Astrocyte (in vitro differentiated cells and primary cell): ENCODE measurements at places on chromosomes 12 and 14.

DNA sequence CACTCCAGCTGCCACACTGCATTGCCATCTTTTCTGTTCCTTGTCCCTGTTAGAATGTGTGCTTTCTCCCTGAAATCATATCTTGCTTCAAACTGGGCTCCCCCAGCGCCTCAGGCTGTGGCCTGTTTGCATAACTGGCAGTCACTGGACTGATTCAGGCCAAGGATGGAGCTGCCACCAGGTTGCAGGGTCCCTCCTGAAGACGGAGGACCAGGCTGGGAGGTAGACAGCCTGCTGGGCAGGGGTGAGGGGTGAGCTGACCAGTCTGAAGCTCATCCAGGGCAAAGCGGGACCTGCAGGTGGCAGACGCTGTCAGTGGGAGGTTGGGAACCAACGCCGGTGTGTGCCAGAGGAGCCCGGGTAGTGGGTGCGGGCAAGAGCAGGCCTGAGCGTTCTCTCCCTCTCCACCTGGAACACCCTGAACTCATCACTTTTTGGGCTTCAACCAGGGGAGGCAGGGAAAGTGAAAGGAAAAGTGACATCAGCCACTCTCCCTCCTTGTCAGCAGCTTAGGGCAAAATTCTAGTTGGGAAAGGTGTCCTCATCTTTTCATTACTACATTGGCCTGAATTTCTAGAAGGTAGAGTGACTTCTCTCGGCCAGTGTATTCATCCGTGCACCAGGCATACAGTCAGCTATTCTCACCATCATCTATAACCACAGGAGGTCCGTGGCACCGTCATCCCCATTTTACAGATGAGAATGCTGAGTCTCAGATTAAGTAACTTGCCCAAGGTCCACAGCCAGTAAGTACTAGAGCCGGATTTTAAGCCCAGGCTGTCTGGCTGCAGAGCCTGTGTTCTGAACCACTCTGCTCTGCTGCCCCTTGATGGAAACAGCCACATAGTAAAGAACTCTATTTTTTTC lies 219.1 kb downstream of the SLC41A2 start:
- no peak for DNase-seq

DNA sequence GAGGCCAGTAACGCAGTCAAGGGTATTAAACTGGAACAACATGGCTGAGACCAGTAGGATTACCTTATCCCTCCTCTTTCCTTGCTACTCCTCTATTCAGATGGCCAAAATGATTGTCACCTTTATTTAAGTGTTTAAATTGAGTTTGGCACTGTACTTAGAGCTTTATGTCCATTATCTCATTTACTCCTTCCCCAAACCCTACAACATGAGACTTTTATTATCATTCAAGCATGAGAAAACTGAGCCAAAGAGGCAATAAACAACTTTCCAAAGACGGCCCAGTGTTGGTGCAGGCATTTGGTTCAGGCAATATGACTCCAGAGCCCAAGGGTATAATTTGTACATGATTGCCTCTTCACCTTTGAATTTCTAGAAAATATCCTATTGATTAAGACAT lies 370.9 kb upstream of the KITLG start:
- DNase-seq = no peak

DNA sequence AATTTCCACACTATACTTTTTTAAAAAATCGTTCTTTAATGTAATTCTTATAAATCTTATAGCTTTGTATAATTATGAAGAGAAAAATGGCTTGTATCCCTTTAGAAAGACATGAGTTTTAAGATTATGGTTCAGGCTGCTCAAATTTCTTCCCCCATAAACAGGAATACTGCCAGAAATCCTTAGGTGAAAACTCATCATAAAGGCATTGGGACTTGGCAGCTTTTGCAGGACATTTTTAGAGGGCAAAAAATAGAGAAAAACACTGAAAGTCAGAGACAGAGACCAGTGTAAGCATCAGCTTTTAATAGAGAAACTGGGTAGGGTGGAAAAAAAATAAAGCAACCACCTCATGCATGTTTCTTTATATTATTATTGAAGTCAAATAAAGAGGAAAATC lies 29.1 kb downstream of the LRRK2 start:
- peak; percentile 54 for DNase-seq

DNA sequence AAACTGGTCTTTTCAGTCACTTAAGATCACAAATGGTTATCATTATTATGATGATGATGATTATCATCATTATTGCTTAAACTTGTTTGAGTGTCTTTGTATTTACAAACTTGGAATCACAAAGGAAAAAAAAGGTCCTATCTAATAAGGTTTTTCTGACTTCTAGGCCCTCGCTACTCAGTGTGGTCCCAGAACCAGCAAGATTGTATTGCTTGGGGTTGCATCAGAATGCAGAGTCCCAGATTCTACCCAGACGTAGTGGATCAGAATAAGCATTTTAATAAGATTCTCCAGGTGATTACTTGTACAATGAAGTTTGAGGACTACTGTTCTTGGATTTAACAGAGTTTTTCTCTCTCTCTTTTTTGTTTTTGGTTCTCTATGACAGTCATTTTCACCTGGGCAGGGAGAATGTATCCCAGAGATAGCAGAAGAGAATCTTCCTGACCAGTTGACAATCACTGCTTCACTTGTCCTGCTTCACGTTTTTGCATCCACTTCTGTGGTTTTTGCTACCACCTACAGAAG lies 29.3 kb upstream of the PPP1R12A start:
- no peak for DNase-seq

- peak; percentile 55 for DNase-seq
These were observed 492.2 kb downstream of the FLRT2 start for GRCh38 chr14:86022031-86022629.

DNA sequence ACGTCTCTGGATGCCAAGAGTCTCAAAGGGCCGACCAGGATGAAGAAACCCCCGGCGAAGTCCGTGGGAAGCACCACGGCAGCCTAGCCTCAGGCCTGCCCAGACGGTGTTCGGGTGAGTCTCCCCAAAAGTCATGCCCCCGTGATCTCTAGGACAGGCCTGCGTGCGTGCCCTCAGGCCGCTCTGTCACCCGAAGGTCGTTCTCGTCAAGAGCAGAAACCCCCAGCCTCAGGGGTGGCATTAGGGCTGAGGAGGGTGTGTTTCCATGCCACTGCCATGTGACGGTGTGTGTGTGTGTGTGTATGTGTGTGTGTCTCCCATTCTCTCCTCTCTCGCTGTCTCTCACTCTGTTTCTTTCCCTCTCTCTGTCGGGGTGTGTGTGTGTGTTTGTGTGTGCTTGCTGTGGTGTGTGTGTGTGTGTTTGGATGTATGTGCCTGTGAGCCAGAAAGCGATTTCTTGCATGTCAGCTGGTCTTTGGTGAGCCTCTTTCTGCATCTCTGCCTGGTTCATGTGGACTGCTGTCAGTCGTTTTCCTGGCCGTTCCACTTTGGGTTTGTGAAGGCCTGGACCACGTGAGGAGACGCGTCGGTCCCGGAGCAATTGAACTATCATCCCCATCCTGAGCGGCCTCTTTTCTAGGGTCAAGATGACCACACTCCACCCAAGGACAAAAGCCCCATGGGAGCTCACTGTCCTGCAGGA lies 772.5 kb upstream of the ALG10B start:
- DNase-seq = no peak

DNA sequence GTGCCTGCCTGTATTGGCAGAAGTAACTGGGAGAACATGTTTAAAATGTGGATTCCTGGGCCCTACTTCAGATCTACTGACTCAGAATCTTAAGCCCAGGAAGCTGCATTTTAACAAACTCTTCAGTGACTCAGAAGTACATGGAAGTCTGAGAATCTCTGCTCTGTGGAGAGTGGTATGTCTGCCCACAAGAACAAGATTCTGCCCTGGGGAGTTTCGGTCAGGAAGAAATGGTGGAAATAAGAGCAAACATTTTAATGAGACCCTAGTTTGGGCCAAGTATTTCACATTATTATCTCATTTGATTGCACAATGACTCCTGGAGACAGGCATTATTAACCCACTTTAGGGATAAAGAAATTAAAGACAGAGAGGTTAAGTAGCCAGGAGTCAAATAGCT lies 8.2 kb downstream of the ALDH1L2 start:
- DNase-seq = peak; percentile 73

GRCh38 chr14:35212471-35213142 lies 79.6 kb upstream of the PSMA6 start:
- DNase-seq = no peak

DNA sequence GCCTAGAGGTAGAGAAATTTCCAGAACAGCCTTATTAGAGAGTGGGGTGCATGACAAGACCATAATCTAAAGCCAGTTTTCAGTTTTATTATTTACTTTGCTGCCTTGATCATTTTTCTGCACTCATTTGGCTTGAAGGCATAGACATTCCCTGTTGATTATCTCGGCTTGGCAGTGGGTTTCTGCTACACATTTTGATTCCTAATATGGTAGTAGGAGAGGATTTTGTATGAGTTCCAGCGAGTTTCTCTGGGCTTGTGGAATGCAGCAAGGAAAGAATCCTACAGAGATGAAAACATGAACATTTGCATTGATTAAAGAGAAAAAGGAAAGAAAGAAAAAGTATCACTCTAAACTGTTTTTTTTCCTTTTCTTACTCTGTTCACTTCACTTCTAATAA lies 281.2 kb downstream of the PAWR start:
- DNase-seq = peak; percentile 89

- no peak for DNase-seq
These were observed 57.6 kb downstream of the BEGAIN start for GRCh38 chr14:100529561-100530031.

DNA sequence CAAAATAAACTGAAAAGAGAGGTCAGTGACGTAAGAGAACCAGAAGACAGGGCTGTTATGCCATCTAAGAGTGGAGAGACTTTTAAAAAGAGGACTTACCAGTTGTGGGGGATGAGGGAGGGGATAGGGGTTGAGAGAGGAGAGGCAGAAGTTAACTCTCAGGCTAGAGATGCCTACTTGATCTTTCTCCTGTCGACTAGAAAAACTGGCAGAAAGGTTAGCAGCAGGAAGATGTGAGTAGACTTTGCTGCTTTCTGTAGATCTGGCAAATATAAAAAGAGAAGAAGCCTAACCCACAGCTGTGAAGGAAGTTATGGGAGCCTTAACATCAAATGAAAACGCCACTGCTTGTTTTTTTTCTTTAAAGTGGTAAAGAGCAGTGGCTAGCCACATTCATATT lies 10.7 kb downstream of the CREBL2 start:
- no peak for DNase-seq

DNA sequence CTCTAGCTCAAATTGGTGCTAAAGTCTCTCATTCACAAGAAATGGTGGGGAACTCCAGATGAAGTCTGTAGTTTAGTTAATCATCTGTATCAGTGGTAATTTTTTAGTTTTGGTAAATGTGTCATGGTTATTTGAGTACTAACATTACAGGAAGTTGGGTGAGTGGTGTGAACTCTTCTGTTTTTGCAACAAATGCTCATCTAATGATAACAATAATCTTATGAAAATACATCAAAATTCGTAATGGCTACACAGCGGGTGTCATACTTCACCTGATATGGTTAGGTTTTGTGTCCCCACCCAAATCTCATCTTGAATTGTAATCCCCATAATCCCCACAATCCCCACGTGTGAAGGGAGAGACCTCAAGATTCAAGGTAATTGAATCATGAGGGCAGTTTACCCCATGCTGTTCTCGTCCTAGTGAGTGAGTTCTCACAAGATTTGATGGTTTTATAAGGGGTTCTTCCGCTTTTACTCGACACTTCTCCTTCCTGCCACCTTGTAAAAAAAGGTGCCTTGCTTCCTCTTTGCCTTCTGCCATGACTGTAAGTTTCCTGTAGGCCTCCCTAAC lies 209.3 kb upstream of the FOXN3 start:
- DNase-seq = no peak

- DNase-seq = no peak
These were observed 25.1 kb upstream of the CRIP2 start for GRCh38 chr14:105449276-105450122.

- no peak for DNase-seq
These were observed 55.8 kb downstream of the CCDC85C start for GRCh38 chr14:99548255-99548654.

DNA sequence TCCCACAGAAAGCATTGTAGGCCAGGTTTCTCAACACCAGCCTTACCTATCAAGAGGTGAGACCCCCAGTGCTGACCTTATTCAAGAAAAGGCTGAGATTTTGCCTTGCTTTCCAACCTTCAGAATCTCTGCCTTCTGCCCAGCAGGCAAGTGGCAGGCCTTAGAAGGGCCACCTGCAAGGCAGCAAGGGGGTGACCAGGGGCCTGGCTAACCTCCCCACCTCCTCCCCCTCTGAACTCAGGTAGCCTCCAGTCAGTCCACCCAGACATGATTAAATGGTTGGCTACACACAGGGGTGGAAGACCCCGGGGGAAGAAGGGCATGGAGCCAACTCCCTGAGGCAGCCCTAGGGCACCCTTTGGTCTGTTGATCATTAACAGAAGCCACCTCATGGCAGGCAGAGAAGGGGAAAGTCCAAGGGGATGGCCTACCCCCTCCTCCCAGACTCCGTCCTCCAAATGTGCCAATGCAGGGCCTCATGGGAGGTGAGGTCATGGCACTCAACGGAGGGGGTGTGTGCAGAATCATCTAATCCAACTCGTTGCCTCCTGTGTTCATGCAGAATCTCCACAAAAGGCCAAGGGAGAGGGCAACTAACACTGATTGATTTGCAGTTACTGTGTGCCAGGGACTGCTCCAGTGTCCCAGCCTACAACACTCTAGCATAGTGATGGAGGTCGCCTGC lies 8.5 kb downstream of the ZFP36L1 start:
- no peak for DNase-seq

DNA sequence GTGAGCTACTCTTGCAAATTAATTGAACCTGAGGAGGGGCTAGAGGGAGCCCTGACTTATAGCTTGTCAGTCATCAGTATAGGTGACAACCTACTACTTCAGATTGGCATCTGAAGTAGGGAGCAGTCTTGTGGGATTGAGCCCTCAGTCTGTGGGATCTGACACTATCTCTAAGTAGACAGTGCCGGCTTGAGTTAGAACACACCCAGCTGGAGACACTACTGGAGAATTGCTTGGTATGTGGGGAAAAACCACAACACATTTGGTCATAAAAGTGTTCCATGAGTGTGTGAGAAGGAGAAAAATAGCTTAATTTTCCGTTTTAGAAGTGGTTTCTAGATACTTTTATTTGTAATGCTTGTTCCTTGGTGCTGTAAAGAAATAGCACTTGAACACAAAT lies 30.5 kb upstream of the DDHD1 start:
- peak; percentile 22 for DNase-seq
